Heart left ventricle (tissue), 16 donors: ENCODE measurements at places on chromosomes 2 and 18. TPM values are rescaled to one million over a fixed set of nuclear protein-coding genes. Genes with fewer than 3 reads are reported as not detected.

GRCh38 chr2:223950448-223951347, 5.6 kb upstream of the WDFY1 start:
- no peaks in the 10 kb centered on the region for H3K27me3 ChIP-seq
- no peaks in the 10 kb centered on the region for H3K36me3 ChIP-seq
- DNase-seq: no peak
- H3K4me1 ChIP-seq: no peaks in the 10 kb centered on the region
- no peak overlapping the region for H3K4me3 ChIP-seq
- no peak overlapping the region for H3K27ac ChIP-seq

DNA sequence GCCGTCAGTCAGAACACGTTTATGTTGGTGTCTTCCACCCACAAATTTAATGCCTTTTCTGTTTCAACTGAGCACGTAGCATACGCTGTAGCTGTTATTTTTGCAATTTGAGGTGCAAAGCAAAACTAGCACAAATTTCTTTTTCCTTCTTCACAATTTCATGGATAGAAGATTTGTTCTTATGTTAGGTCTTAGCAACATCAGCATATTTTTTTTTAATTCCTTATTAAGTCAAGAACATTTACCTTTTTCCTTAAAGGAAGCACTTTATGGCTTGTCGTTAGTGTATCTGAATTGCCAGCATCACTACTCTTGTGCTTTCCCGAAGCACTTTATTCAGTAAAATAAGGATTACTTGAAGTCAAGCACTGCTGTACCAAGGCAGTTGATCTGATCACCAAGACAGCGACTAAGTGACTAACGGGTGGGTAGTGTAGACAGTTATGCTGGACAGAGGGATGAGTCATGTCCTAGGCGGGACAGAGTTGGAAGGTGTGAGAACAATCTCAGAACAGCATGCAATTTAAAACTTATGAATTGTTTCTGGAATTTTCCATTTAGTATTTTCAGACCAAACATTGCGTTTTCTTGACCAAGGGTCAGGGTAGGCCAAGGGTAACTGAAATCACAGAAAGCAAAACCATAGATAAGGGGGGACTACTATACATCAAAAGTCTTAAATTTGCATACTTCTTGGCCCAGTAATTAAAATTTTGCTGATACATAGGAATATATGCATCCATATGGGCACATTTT, 13.3 kb downstream of the BABAM2 start:
- no peak overlapping the region for H3K4me3 ChIP-seq
- H3K27ac ChIP-seq: no peak overlapping the region
- no peaks in the 10 kb centered on the region for H3K27me3 ChIP-seq

- H3K36me3 ChIP-seq: no peaks in the 10 kb centered on the region
- H3K27ac ChIP-seq: no peak overlapping the region
- peaks cover 13% of the 10 kb centered on the region for H3K4me1 ChIP-seq
- peak; percentile 69 for DNase-seq
- H3K4me3 ChIP-seq: no peak overlapping the region
Observed at GRCh38 chr2:42937171-42937875, 144.9 kb upstream of the HAAO start.

- H3K36me3 ChIP-seq: peaks cover 84% of the 10 kb centered on the region
- no peak overlapping the region for H3K27ac ChIP-seq
- no peak overlapping the region for H3K4me3 ChIP-seq
- no peaks in the 10 kb centered on the region for H3K4me1 ChIP-seq
- no peak for DNase-seq
Observed at GRCh38 chr18:21864386-21864785, 123.8 kb downstream of the MIB1 start.

DNA sequence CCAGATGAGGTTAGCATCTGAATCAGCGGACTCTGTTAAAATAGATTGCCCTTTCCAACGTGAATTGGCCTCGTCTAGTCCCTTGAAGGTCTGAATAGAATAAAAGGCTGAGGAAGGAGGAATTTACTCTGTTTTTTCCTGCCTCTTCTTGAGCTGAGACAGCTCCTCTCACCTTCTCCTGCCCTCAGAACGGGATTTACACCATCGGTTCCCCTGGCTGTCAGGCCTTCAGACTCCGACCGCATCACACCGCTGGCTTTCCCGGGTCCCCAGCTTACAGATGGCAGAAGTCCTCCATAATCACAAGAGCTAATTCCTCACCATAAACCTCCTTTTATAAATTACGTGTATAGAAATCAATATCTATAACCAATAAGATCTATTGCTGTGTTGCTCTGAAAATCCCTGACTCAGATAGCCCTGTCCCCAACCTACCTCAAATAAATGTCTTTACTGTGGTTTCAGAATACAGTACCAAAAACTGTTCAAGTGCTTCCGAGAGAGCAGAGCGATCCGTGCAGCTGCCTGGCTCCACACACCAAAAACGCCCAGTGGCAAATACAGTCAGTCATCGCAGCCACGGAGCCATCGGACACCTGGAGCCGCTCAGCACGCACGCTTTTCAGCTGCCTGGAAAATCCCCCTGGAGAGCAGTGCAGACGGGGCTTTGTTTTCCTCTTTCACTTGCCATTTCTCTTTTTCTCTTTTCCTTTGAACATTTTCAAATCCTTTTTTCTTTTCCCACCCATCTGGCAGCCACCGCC, 196.9 kb downstream of the NRP2 start:
- no peaks in the 10 kb centered on the region for H3K4me1 ChIP-seq
- DNase-seq: no peak
- no peak overlapping the region for H3K4me3 ChIP-seq
- H3K36me3 ChIP-seq: no peaks in the 10 kb centered on the region

- no peak for DNase-seq
- H3K4me3 ChIP-seq: no peak overlapping the region
- H3K36me3 ChIP-seq: no peaks in the 10 kb centered on the region
- H3K27ac ChIP-seq: peak overlapping the region; percentile 50
- peaks cover 12% of the 10 kb centered on the region for H3K4me1 ChIP-seq
Observed at GRCh38 chr18:24200494-24201290, 61.8 kb downstream of the CABYR start.

DNA sequence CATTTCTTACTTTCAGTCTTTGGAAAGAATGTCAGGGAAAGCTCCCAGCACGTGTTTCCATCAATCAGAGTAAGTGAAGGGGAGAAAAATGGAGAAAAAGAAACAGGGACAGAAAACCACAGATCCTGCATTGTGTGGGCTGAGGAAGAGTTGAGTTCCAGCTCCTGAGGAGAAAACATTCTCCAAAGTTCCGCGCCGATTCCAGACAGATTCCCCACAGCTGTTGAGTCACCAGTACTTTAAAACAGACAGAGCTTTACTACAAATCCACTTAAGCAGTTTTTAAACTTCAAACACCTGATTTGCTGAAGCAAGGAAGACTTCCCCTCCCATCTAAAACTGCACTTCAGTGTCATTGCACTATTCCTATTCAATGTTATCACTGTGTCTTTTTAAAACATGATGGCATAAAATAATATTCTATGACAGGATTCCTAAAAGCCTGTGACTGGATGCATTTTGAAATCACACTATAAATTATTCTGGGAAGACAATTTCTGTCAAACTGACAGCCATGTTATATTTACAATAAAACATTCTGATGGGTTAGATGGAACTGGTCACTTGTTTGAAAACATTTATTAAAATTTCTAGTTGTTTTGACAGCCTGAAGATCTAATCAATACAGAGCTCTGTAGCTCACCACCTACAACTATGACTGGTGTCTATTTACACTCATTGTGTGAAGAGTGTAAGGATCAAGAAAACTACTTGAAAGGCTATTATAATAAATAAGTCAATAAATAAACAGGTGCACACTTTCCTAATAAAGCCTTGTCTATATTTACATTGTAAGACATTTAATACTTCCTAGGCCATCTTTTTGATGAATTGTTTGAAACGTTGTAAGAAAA, 40.9 kb downstream of the TCF4 start:
- H3K4me1 ChIP-seq: no peaks in the 10 kb centered on the region
- DNase-seq: peak; percentile 31
- no peaks in the 10 kb centered on the region for H3K36me3 ChIP-seq
- peak overlapping the region; percentile 7 for H3K27ac ChIP-seq

DNA sequence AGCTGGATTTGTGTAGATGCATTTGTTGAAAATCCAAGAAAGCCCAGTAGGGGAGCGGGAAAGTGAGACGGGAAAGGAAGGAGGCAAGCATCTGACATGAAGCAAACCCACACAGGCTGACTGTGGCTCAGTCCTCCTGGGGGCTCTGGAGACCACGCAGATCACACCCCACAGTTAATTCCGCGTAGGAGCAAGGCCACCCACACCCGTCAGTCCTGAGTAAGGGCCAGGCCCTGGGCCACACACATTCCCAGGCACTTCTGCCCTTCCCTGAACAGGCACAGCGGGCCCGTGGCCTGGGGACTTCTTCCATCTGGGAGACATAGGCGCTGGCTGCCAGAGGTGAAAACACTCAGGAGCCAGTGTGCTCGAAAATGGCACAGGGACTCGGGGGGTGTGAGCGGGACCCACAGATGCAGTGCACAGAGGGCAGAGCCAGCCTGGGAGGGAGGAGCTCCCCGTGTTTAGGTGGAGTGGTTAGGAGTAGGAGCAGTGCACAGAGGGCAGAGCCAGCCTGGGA, 19.4 kb upstream of the PRLH start:
- DNase-seq: no peak
- H3K27me3 ChIP-seq: no peaks in the 10 kb centered on the region
- H3K27ac ChIP-seq: no peak overlapping the region
- no peaks in the 10 kb centered on the region for H3K4me1 ChIP-seq
- H3K4me3 ChIP-seq: no peak overlapping the region

GRCh38 chr2:75476761-75477160, 84.0 kb downstream of the EVA1A start:
- no peaks in the 10 kb centered on the region for H3K36me3 ChIP-seq
- no peak overlapping the region for H3K27ac ChIP-seq
- H3K4me3 ChIP-seq: no peak overlapping the region
- no peaks in the 10 kb centered on the region for H3K4me1 ChIP-seq
- H3K27me3 ChIP-seq: no peaks in the 10 kb centered on the region

GRCh38 chr18:40962784-40963183, 992.2 kb upstream of the PIK3C3 start:
- H3K36me3 ChIP-seq: no peaks in the 10 kb centered on the region
- H3K27ac ChIP-seq: no peak overlapping the region
- no peak for DNase-seq
- no peak overlapping the region for H3K4me3 ChIP-seq
- H3K4me1 ChIP-seq: no peaks in the 10 kb centered on the region

- H3K36me3 ChIP-seq: peaks cover 25% of the 10 kb centered on the region
- H3K4me3 ChIP-seq: no peak overlapping the region
- H3K27me3 ChIP-seq: no peaks in the 10 kb centered on the region
Observed at GRCh38 chr18:79747156-79747845, 50.4 kb upstream of the KCNG2 start.

DNA sequence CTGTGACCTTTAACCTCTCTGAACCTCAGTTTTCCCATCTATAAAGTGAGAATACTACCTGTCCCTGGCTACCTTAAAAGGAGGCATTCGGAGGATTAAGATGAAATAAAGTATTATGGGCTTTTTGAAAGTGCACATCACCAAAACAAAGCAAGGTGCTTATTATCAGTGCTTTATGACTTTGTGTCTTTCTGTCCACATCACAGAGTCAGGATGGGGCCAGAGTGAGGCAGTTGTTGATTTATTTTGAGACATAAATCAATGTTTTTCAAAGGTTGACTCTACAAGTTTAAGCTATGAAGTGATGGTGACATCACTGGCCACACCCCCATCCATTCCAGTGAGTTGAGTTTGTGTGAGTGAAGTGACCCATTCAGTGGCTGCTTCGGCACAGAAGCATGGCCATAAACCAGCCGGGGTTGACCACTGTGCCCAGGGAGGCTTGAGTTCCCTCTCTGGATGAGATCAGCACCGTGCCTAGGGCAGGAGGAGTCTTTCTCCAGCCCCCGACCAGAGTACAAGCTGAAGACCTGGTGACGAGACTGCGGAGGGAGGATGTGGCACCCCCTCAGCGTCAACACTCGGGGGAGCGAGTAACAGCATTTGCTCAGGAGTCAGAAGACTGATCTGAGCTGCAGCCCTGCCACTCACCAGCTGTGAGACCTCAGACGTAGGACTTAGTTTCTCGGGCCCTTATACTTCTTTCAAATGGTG, 89.0 kb upstream of the PPP1CB start:
- H3K27ac ChIP-seq: peak overlapping the region; percentile 74
- H3K27me3 ChIP-seq: no peaks in the 10 kb centered on the region
- no peaks in the 10 kb centered on the region for H3K36me3 ChIP-seq
- peaks cover 8% of the 10 kb centered on the region for H3K4me1 ChIP-seq
- H3K4me3 ChIP-seq: no peak overlapping the region

DNA sequence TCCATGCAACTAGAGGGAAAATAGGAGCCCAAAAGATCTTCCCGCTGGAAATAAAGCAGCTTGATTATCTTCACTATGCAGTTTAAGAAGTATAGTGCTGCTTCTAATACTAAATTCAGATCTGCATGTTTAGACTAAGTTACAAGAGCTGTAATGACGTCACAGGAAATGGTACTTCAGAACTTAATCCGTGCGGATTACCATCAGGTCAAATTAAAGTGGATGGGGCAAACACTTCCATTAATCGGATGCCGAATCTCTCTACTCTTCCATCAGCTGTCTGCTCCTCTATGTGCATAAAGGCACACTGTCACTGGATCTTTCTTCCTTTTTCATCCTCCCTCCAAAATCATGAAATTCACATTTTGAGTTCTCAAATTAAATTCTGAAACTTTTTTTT, 52.6 kb downstream of the TRAPPC12 start:
- H3K27ac ChIP-seq: no peak overlapping the region
- H3K4me3 ChIP-seq: no peak overlapping the region
- H3K27me3 ChIP-seq: no peaks in the 10 kb centered on the region

DNA sequence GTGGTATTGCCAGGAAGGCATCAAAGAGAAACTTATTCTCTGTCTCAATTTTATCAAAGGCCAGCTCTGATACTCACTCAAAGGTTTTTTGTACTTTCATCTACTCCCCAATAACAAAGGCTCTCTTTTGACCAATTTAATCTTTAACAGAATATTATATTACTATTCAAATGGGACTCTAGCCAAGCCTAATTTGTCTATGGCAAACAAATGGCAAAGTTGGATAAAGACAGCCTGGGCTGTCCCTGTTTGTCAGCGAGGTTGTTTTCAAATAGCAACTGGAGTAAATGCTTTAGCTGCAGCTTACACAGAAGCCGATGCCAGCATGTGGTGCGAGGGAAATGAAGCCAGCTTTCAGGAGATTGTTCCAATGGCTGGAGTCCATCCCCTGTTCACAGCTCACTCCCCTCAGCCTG, 80.1 kb upstream of the CTNNA2 start:
- no peak overlapping the region for H3K4me3 ChIP-seq
- H3K27me3 ChIP-seq: no peaks in the 10 kb centered on the region
- no peaks in the 10 kb centered on the region for H3K4me1 ChIP-seq
- DNase-seq: no peak
- H3K27ac ChIP-seq: no peak overlapping the region
- H3K36me3 ChIP-seq: no peaks in the 10 kb centered on the region

- no peak for DNase-seq
- H3K27me3 ChIP-seq: no peaks in the 10 kb centered on the region
- H3K4me1 ChIP-seq: no peaks in the 10 kb centered on the region
- H3K27ac ChIP-seq: no peak overlapping the region
Observed at GRCh38 chr2:160516547-160517365, 23.1 kb upstream of the RBMS1 start.

GRCh38 chr2:111534910-111535352, 349.1 kb downstream of the ANAPC1 start:
- no peak overlapping the region for H3K4me3 ChIP-seq
- no peak for DNase-seq
- H3K36me3 ChIP-seq: no peaks in the 10 kb centered on the region
- H3K27ac ChIP-seq: no peak overlapping the region
- peaks cover 9% of the 10 kb centered on the region for H3K4me1 ChIP-seq

GRCh38 chr18:63867368-63868125, 20.0 kb upstream of the SERPINB2 start:
- H3K27ac ChIP-seq: no peak overlapping the region
- no peak for DNase-seq
- H3K36me3 ChIP-seq: no peaks in the 10 kb centered on the region

Gene SOWAHC
- 4.2 TPM for total RNA-seq

Gene MC5R
- not detected for total RNA-seq

Gene REG1B
- total RNA-seq: not detected

Gene FEV
- total RNA-seq: not detected

Gene NYAP2
- not detected for total RNA-seq

Gene GPR155
- 13.7 TPM for total RNA-seq
